Esophagus mucosa (tissue), 1 donor: ENCODE measurements at places on chromosomes 11 and 22.

DNA sequence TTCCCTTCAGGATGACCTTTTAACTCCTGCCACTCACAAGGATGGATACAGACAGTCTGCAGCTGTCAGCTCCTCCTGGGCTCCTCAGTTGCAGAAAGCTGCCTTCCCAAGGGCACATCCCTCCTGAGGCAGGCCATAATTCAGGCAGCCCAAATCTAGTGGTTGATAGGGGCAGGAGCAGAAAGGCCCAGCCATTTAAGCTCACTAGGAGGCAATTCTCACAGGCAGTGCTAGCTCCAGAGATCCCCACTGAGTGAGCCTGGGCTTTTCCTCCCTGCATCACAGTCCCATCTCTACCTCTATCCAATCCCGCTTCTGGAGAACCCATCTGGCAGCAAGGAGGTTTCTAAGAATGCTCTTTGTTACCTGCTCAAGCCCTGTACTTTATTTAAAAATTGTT, 200.6 kb downstream of the ARHGAP42 start:
- ATAC-seq = no peak

GRCh38 chr11:46736615-46737014, 17.6 kb downstream of the F2 start:
- no peak for ATAC-seq

DNA sequence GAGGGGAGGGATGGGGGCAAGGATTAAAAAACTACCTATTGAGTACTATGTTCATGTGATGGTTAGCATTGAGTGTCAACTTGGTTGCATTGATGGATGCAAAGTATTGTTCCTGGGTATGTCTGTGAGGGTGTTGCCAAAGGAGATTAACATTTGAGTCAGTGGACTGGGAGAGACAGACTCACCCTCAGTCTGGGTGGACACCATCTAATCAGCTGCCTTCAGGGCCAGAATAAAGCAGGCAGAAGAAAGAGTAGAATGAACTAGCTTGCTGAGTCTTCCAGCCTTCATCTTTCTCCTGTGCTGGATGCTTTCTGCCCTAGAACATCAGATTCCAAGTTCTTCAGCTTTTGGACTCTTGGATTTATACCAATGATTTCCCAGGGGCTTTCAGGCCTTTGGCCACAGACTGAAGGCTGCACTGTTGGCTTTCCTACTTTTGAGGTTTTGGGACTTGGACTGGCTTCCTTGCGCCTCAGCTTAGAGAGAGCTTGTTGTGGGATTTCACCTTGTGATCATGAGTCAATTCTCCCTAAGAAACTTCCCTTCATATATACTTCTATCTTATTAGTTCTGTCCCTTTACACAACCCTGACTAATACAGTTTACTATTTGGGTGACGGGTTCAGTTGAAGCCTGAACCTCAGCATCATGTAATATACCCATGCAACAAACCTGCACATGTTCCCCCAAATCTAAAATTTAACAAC, 70.2 kb downstream of the MTNR1B start:
- ATAC-seq = no peak

- no peak for ATAC-seq
Measured at GRCh38 chr11:67514116-67514515, 6.2 kb upstream of the CDK2AP2 start.

GRCh38 chr11:413120-414081, 1.4 kb downstream of the SIGIRR start:
- no peak for ATAC-seq
